ENCODE measurements at places on chromosomes 7 and 10. TPM values are rescaled to one million over a fixed set of nuclear protein-coding genes. Genes with fewer than 3 reads are reported as not detected.

DNA sequence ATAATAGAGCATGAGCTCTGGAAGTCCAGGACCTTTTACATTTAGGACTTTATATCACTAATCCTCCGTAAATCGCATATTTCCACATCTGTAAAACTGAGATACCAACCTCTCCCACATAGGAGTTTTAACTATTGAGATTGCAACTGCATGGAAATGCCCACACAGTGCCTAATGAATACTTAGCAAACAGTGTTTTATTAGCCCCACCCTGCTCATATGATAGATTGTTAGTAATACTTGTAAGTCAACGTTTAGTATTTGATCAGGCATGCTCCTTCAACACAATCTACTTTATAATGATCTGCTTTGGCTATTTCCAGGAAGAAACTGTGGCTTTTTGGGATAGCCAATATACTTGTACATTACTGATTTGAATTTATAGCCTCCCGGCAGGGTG is 8.5 kb downstream of the PDZD8 start:
- H3K36me3 ChIP-seq = peaks cover 6% of the 10 kb centered on the region
- no peak overlapping the region for H3K4me3 ChIP-seq
- H3K27me3 ChIP-seq = no peaks in the 10 kb centered on the region
- H3K27ac ChIP-seq = no peak overlapping the region
- peaks cover 34% of the 10 kb centered on the region for H3K4me1 ChIP-seq

- no peak for DNase-seq
- H3K36me3 ChIP-seq = no peaks in the 10 kb centered on the region
- H3K4me3 ChIP-seq = no peak overlapping the region
These were observed 7.4 kb downstream of the CRTAC1 start for GRCh38 chr10:98023024-98023423.

DNA sequence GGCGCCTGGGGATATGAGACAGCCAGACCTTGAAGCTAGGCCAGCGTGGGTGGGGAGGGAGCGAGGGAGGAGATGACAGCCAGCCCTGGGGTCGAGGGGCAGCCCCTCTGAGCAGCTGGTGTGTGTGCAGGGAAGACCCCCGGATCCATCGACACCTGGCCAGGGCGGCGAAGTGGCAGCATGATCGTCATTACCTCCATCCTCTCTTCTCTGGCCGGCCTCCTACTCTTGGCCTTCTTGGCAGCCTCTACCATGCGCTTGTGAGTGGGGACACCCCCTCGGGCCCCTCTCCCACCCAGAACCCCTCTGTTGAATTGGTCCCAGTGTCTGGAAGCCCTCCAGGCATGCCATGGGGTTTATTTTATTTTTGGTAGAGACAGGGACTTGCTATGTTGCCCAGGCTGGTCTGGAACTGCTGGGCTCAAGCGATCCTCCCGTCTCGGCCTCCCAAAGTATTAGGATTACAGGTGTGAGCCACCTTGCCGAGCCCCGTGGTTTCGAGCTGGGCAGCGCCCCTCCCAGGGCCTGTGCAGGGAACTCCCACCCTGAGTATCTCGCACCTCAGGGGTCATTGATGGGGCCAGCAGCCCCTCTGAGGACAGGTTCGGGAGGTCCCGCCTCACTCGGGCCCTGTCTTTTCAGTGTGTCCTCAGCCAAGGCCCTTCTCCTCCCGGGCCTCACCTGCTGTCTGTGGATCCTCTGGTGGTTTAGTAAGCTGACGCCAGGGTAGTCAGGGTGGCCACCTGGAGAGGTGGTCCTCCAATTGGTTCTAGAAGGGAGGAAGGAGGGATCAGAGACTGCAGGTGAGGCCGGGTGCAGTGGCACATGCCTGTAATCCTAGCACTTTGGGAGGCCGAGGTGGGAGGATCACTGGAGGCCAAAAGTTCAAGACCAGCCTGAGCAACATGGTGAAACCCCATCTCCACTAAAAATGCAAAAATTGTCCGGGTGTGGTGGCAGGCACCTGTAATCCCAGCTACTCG is 3.8 kb downstream of the UPK3B start:
- no peaks in the 10 kb centered on the region for H3K36me3 ChIP-seq
- no peak overlapping the region for H3K27ac ChIP-seq
- H3K4me3 ChIP-seq = no peak overlapping the region
- no peaks in the 10 kb centered on the region for H3K27me3 ChIP-seq

- H3K4me1 ChIP-seq = no peaks in the 10 kb centered on the region
- DNase-seq = no peak
- H3K27me3 ChIP-seq = no peaks in the 10 kb centered on the region
These were observed 37.1 kb downstream of the AP3M1 start for GRCh38 chr10:74113546-74113945.

GRCh38 chr7:33775790-33776189 is 129.5 kb upstream of the BMPER start:
- H3K4me3 ChIP-seq = no peak overlapping the region
- DNase-seq = no peak
- no peak overlapping the region for H3K27ac ChIP-seq
- H3K27me3 ChIP-seq = no peaks in the 10 kb centered on the region
- H3K36me3 ChIP-seq = no peaks in the 10 kb centered on the region

DNA sequence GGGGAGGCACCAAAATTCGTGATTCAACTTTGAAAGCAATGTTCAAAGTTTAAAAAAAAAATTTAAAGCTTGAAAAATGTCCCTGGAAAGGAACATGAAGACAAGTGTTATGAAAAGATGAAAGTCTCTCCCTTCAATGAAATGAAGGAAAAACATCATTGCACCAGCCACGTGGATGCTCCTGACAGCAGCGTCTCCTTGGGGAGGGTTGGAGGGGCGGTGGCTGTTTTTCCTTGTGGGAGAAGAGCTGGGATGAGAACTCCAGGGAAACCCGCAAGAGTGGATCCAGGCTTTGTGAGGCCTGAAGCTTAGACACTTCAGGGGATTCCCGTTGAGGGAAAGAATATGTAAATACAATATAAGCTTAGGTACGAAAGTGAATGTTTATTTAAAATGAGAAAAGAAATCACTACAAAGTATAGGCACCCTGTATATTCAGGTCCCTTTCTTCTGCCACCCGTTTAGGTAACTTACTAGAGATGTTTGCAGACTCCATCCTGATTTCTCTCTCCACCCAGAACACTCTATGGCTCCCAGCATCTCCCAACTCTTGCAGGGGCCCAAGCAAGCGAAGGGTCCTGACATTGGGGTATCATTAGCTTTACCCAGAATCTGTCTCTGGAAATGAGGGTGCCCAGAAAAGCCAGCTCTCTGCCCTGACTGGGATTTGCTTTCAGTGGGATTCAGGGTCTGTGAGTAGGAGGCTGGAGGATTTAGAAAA is 63.1 kb upstream of the BAIAP2L1 start:
- H3K4me3 ChIP-seq = no peak overlapping the region
- no peak overlapping the region for H3K27ac ChIP-seq
- no peaks in the 10 kb centered on the region for H3K36me3 ChIP-seq
- DNase-seq = no peak
- no peaks in the 10 kb centered on the region for H3K27me3 ChIP-seq

- no peak for DNase-seq
- H3K4me3 ChIP-seq = no peak overlapping the region
- no peak overlapping the region for H3K27ac ChIP-seq
These were observed 45.3 kb downstream of the ZPBP start for GRCh38 chr7:50047716-50048115.

GRCh38 chr7:113799896-113800295 is 118.9 kb downstream of the PPP1R3A start:
- no peaks in the 10 kb centered on the region for H3K27me3 ChIP-seq
- no peak overlapping the region for H3K4me3 ChIP-seq
- no peak for DNase-seq
- no peak overlapping the region for H3K27ac ChIP-seq
- no peaks in the 10 kb centered on the region for H3K4me1 ChIP-seq

GRCh38 chr10:123021517-123021916 is 12.7 kb downstream of the ACADSB start:
- H3K4me1 ChIP-seq = peaks cover 13% of the 10 kb centered on the region
- DNase-seq = no peak
- no peak overlapping the region for H3K4me3 ChIP-seq
- H3K27me3 ChIP-seq = no peaks in the 10 kb centered on the region
- H3K27ac ChIP-seq = no peak overlapping the region

DNA sequence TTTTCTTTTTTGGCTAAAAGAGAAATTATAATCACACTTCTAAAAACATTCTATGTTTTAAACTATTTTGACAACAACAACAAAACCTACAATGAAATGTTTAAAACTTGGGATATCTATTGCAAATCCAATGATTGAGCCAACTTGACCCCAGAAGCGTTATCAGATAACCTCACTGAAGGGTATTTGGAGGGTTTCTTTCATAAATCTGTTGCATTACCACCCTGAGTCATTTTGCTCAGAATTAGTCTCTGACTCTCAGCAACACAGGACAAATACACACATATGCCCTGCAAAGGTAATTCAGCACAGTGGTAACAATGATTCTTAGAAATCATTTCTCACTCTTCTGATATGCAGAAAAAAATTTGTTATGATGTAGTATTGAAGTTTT is 2.3 kb upstream of the COL1A2 start:
- H3K4me3 ChIP-seq = no peak overlapping the region
- peaks cover 23% of the 10 kb centered on the region for H3K27me3 ChIP-seq
- no peak for DNase-seq
- peaks cover 3% of the 10 kb centered on the region for H3K4me1 ChIP-seq

GRCh38 chr7:73329861-73330581 is 2.1 kb downstream of the FKBP6 start:
- no peaks in the 10 kb centered on the region for H3K36me3 ChIP-seq
- H3K27me3 ChIP-seq = peaks cover 2% of the 10 kb centered on the region
- no peak overlapping the region for H3K27ac ChIP-seq

GRCh38 chr10:100709146-100710082 is 36.0 kb upstream of the PAX2 start:
- H3K4me1 ChIP-seq = no peaks in the 10 kb centered on the region
- no peak overlapping the region for H3K27ac ChIP-seq
- H3K27me3 ChIP-seq = peaks cover 68% of the 10 kb centered on the region

DNA sequence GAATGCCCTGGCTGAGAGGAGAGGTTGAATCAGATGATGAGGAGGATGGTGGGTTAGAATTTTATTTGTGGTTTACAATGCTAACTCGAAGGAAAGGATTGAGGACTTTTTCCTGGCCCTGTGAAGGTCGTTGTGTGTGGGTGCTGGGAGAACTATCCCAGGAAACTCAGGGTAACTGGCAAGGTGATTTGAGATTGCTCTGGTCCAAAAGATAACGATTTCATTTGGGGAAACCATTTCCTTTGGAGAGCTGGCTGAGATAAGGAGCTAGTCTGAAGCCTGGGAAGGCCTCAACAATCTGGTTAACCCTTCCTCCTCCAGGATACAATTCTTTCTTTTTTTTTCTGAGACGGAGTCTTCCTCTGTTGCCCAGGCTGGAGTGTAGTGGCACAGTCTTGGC is 33.0 kb downstream of the HK1 start:
- H3K27me3 ChIP-seq = peaks cover 4% of the 10 kb centered on the region
- H3K36me3 ChIP-seq = no peaks in the 10 kb centered on the region
- H3K4me3 ChIP-seq = no peak overlapping the region
- H3K27ac ChIP-seq = no peak overlapping the region
- H3K4me1 ChIP-seq = peaks cover 6% of the 10 kb centered on the region

DNA sequence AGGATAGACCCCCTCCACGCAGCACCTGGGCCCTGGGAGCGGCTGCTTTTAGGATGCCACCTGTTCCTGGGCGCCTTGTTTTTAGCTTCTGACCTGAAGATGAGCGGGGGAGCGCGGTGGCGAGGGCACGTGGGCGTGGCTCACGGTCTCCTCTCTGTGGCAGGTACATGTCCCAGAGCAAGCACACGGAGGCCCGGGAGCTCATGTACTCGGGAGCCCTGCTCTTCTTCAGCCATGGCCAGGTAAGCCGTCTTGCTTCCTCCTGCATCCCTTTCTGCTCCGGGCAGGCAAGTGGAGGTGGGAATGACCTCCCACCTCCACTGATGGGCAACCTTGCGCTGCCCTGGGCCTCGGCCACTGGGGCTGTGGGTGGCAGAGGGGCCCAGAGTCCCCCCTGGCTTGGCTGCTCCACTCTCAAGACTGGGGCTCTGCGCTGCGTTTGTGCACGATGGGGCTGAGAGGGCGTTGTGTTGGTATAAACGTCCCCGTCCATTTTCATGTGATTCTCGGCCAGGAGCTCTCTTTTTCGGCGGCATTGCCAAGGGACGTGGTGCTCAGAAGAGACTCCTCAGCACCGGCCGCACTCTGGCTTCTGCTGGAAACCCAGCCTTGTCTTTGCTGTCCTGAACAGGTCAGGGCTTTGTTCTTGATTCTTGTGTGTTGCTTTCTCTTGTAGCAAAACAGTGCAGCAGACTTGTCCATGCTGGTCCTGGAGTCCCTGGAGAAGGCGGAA is 9.7 kb downstream of the GET4 start:
- no peaks in the 10 kb centered on the region for H3K4me1 ChIP-seq
- peaks cover 20% of the 10 kb centered on the region for H3K36me3 ChIP-seq
- no peaks in the 10 kb centered on the region for H3K27me3 ChIP-seq
- no peak for DNase-seq
- H3K4me3 ChIP-seq = no peak overlapping the region
- H3K27ac ChIP-seq = peak overlapping the region; percentile 31

GRCh38 chr7:80467069-80467468 is 44.8 kb downstream of the GNAT3 start:
- no peaks in the 10 kb centered on the region for H3K4me1 ChIP-seq
- no peak overlapping the region for H3K4me3 ChIP-seq
- no peaks in the 10 kb centered on the region for H3K36me3 ChIP-seq
- DNase-seq = no peak
- no peak overlapping the region for H3K27ac ChIP-seq

DNA sequence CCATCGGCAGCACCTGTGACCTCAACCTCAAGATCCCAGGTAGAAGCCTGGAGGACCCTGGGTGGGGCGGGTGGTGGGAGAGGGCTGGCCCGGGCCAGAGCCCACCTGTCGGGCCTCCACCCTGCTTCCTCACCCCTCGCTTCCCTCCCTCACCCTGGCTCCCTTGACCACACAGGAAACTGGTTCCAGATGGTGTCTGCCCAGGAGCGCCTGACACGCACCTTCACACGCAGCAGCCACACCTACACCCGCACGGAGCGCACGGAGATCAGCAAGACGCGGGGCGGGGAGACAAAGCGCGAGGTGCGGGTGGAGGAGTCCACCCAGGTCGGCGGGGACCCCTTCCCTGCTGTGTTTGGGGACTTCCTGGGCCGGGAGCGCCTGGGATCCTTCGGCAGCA is 8.9 kb upstream of the ATP6V1F start:
- no peak overlapping the region for H3K4me3 ChIP-seq
- no peaks in the 10 kb centered on the region for H3K4me1 ChIP-seq
- no peak overlapping the region for H3K27ac ChIP-seq
- H3K36me3 ChIP-seq = no peaks in the 10 kb centered on the region

DNA sequence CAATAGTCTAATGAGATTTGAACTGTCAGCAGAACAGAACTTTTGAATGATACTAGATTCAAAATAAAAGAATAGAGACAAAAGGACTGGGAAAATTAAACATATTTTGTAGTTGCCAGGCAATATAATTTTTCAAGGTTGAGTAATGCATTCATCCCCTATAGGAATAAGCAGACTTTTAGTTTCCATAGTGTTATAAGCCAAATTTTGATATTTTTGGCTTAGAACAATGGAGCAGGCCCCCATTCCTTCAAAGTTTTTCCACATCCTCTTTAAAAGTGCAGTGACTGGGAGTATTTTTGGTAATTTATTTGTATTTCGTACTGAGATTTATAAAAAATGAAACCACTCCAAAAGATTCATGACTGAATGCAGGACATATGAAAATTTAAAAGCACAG is 24.0 kb downstream of the MEOX2 start:
- H3K27ac ChIP-seq = no peak overlapping the region
- H3K4me1 ChIP-seq = no peaks in the 10 kb centered on the region
- no peaks in the 10 kb centered on the region for H3K27me3 ChIP-seq
- no peaks in the 10 kb centered on the region for H3K36me3 ChIP-seq
- no peak overlapping the region for H3K4me3 ChIP-seq

Gene FAM131B
- 0.30 TPM for total RNA-seq

Gene MRLN
- not detected for total RNA-seq

Gene ADCY1
- 0.99 TPM for total RNA-seq

Gene RNF133
- total RNA-seq = not detected

Gene AKR1C1
- 1.1 TPM for total RNA-seq

Gene DENND11
- total RNA-seq = 24.0 TPM
